ENCODE measurements at places on chromosomes 13 and 19.
A peak's percentile ranks its signal among the peaks of the same experiment; 100 is the strongest.

- peak; percentile 46 for DNase-seq
Measured at GRCh38 chr19:5826531-5827341, 12.8 kb downstream of the FUT6 start.

- DNase-seq = no peak
Measured at GRCh38 chr13:101949681-101950080, 452.2 kb downstream of the FGF14 start.

GRCh38 chr13:109569958-109570711 is 216.2 kb downstream of the IRS2 start:
- no peak for DNase-seq

- no peak for DNase-seq
Measured at GRCh38 chr19:46205183-46205984, 24.2 kb upstream of the IGFL1 start.

- DNase-seq = peak; percentile 26
Measured at GRCh38 chr13:24905242-24905641, 141.3 kb downstream of the RNF17 start.

DNA sequence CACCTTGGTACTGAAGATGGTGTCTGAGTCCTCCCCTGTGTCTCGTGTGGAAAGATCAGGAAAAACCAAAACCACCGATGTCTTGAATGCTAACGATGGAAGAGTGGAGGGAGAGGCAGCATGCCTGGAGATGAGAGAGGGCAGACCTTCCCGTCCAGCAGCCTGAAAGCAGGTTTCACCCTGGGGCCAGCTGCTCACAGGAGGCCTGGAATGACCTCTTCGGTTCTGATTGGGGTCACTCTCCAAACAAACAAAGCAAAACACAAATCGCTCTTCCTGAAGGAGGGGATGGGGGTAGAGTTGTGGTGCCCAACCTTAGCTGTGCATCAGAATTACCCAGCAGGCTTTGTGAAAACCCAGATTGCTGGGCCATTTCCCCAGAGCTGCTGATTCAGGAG is 142.3 kb upstream of the SOX1 start:
- no peak for DNase-seq

DNA sequence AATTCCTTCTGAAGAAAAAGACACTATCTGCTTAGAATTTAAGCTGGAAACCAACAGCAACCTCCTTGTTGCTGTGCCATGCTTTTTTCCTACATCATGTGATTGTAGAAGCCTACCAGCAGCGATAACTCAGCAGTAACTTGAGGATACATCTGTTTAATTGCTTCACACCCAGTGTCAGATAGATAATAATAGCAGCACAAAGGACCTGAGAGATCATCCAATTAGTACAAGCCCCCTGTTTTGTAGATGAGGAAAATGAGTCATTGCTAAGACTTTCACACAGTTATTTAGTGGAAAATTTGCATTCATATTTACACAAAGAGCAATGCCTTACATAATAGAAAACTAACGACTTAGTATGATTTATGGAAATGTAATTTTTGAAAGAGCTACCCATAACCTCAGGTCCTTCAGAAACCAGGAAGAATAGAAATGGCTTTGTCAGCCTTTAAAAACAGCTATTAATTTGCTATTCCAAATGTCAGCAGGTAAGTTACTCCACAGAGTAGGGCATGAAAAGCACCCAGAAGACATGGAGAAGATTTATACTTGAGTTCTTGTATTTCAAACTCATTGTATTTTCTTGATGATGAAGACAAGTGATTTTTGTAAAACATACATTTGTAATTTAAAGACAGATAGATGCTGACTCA is 93.7 kb upstream of the SGCG start:
- no peak for DNase-seq

DNA sequence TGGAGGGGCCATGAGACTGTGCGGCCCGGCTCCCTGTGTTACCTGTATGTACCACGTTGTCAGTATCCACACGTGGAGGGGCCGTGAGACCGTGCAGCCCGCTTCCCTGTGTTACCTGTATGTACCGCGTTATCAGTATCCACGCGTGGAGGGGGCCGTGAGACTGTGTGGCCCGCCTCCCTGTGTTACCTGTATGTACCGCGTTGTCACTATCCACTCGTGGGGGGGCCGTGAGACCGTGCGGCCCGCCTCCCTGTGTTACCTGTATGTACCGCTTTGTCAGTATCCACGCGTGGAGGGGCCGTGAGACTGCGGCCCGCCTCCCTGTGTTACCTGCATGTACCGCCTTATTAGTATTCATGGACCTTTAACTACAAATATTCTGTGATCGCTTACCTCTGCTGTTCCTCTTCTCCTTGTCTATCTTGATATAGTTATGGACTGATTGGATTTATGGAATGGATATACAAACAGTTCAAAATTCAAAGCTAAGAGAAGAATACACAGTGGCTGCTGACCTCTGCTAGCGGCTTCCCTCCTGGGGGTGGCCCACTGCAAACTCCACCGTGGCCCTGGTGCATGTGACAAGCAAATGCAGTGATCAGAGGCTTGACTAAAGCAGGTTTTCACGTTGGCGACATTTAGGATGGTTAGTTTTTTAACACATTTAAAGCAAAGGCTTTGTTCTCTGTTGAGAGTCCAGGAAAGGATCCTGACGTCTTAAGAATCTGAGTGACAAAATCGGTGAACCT is 38.7 kb downstream of the ATP11A start:
- no peak for DNase-seq

DNA sequence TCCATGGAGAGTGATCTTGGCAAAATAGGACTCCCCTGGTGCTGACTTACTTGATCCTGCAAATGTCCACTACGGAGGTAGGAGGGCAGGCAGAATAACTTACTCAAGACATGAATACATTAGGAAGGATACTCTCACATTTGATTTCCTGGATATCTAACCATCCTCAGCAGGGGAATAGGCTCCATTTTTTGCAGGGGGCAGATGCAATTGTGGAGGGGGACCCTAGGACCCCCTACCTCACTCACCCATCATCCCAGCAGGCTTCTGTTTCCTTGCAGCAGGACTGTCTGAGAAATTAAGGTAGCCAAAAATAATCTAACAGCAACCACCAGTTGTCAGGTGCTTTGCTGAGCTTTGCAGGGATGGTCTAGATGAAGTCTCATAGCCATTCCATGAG is 482.0 kb downstream of the ZNF536 start:
- no peak for DNase-seq

DNA sequence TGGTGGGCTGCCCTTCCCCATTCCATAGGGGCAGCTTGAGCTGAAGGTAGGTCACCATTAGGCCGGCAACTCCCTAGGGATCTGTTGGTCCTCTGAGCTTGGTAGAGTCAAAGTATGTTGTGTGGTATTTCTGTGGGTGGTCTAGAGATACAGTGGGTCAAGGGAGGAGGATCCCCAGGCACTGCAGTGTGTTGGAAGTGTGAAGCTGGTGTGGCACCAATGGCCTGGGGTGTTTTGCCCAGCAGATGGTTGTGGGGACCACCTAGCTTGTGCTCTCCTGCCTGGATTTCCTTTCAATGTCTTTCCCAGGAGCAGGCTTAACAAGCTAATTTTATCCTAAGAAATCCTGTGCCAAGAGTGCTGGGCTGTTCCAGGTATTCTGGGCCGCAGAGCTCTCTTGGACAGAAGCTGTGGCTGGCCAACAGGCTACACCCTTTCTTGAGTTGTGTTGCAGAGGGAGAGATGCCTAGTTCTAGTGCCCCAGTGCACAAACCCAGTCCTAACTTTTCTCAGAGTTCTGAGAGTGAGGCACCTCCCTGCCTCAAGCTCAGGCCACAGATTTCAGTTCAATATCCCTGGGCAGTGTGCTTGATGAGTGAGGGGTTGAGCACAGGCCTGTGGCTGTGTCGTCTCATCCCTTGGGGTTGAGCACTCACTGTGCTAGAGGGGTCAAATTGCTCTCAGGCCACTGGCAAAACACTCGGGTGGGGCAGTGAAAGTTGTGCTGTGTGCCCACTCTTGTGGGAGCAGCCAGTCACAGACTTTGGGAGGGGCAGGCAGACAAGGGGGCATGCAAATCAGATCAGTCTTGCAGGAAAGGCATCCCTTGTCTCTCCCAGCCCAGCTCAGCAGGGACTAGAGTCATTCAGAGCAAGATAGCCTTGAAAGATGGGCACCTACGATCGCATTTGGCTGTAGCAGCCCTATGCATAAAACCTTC is 1806.1 kb upstream of the MIR17HG start:
- DNase-seq = no peak

GRCh38 chr19:9827289-9828238 is at the start of gene UBL5:
Gene UBL5 (plus strand): TSS chr19:9827918. CDS start chr19:9828338, 420 bp downstream.
- DNase-seq = peak; percentile 84

DNA sequence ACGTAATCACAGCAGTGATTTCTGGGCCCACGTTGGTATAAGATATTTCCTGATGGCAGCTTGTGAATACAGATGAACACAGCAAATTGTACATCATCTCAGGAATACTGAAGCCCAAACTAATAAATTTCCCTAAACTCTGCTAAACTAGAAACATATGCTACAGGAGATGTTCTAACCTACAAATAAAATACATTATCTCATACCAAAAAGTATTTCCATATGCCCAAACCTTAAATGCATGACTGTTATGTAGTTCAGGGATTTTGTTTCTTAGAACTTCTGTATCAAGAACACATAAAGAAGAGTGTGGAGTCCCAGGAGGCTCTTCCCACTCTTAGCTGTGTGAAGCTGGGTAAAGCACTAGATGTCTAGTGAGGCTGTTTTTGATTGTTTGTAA is 138.4 kb downstream of the RFC3 start:
- DNase-seq = no peak

- no peak for DNase-seq
Measured at GRCh38 chr13:38624822-38625221, 62.1 kb upstream of the FREM2 start.

- peak; percentile 60 for DNase-seq
Measured at GRCh38 chr13:25214491-25215252, 42.6 kb upstream of the AMER2 start.

DNA sequence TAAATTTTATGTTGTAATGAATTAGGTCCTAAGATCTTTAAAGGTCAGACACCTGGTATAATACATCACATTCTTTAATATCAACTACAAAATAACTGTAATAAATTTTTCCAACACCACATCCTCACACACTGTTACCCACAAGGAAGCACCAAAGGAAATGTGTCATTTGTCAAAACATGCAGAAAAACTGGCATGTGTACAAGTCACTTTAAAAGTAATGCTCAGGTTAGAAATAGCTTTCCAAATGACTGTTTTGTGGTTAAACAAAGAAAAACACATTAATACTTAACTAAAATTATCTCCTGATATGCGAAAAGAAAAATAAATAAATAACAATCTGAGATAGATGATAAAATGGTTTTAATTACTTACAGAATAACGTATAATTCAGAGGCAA is 74.7 kb downstream of the MZT1 start:
- DNase-seq = no peak

DNA sequence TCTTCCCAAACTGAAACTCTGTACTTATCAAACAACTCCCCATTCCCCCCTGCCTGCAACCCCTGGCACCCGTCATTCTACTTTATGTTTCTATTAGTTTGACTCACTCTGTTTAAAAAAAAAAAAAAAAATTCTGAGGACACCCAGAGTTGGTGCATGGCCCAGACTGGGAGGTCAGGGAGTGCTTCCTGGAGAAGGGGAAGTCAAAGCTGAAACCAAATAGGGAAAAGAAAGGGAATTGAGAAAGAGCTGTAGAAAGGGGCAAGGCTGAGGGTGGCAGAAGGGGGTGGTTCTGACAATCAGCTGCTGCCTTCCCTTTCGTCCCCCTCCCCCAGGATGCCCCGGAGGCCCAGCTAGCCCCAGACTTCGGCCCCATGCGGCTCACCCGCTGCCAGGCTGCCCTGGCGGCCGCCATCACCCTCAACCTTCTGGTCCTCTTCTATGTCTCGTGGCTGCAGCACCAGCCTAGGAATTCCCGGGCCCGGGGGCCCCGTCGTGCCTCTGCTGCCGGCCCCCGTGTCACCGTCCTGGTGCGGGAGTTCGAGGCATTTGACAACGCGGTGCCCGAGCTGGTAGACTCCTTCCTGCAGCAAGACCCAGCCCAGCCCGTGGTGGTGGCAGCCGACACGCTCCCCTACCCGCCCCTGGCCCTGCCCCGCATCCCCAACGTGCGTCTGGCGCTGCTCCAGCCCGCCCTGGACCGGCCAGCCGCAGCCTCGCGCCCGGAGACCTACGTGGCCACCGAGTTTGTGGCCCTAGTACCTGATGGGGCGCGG is 9.0 kb upstream of the STRN4 start:
- peak; percentile 43 for DNase-seq

DNA sequence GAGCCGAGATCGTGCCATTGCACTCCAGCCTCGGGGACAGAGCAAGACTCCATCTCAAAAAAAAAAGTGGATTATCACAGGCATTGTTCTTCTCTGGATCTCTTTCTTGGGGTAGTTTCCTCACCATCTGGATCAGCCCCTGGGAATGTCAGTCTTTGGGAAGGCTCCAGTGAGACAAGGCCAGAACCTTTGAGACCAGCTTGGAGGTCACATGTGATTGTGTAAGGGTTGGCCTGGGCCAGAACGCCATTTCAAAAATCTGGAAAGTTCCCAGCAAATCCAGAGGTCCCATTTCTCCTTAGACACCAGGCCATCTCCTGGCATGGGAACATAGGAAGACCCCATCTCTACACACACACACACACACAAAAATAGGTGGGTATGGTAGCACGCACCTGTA is 14.2 kb upstream of the ANGPTL8 start:
- no peak for DNase-seq

DNA sequence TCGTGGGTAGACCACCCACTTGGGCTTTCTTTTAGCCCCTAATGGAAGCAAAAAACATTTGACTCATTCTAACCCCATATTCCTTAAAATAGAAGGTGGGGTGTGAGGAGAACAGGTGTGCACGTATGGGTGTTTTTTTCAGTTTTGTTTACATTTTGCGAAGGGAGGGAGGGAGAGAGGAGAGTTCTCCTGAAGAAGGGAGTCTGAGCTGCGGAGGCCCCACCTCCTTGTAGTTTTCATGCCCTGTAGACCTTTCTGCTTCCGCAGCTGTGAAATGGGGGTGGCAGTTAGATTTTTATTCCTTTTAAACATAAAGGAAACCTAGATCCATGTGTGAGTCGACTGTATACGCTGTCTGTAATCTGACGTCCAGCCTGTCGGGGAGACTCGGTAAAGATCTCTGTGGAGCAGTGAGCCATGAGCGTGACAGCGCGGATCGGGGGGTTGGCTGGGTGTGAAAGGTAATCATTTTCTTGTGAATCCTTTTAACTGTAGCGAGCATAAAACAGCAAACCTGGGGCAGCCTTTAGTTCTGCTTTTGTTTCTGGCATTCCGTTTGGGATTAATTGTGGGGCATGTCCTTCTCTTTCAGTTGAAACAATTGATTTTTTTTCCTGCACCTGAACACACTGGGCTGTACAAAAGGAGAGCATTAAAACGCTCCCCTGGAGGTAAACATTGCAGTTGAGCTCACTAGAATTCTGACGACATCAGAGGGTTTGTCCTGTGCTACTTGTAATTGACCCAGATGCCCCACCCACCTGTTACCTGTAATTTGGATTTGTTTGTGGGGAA is 2.3 kb downstream of the UPF1 start:
- no peak for DNase-seq

DNA sequence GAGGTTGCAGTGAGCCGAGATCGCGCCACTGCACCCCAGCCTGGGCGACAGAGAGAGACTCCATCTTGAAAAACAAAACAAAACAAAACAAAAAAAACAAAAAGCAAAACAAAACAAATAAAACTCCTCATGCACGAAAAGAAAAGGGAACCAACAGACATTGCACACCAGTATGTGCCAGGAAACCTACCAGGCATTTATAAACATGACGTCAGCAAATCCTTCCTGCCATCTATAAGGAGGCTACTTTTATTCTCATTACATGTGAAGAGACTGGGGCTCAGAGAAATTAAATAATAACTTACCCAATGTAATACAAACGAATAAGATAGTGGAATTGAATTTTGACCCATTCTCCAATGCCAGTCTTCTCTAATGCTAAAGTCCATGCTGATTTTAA is 197.2 kb downstream of the NUFIP1 start:
- no peak for DNase-seq

GRCh38 chr13:24630851-24631620 is 49.2 kb upstream of the ATP12A start:
- DNase-seq = no peak

Data from EL (cell line).